ENCODE measurements at places on chromosomes 1 and 21.
A peak's percentile ranks its signal among the peaks of the same experiment; 100 is the strongest.

- no peak for DNase-seq
Observed at GRCh38 chr1:88799491-88799890, 91.9 kb downstream of the GTF2B start.

- no peak for DNase-seq
Observed at GRCh38 chr1:186865253-186865652, 36.5 kb downstream of the PLA2G4A start.

GRCh38 chr1:66226985-66227384 lies 307.0 kb upstream of the SGIP1 start:
- no peak for DNase-seq

DNA sequence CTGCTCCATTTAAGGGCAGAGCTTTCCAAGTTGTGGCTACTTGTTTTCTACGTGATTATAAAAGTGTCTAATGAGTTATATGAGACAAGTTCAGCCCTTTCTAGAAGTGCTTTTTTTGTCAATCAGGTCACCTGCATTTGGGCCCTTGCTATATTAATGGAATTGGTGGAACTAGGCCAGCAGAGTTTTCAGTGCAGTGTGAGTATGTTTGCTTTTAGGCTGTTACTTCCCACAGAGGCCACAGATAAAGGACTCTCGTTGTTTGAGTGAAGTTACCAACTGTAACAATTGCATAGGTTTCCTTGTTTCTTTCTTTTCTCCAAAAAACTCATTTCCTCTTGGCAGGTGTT lies 10.9 kb downstream of the SMAP2 start:
- DNase-seq = no peak

GRCh38 chr1:207288315-207288714 lies 33.2 kb upstream of the CD55 start:
- no peak for DNase-seq

- no peak for DNase-seq
Observed at GRCh38 chr1:107963008-107963407, 2.0 kb downstream of the VAV3 start.

GRCh38 chr21:29888437-29888836 lies 51.4 kb downstream of the GRIK1 start:
- DNase-seq = no peak

DNA sequence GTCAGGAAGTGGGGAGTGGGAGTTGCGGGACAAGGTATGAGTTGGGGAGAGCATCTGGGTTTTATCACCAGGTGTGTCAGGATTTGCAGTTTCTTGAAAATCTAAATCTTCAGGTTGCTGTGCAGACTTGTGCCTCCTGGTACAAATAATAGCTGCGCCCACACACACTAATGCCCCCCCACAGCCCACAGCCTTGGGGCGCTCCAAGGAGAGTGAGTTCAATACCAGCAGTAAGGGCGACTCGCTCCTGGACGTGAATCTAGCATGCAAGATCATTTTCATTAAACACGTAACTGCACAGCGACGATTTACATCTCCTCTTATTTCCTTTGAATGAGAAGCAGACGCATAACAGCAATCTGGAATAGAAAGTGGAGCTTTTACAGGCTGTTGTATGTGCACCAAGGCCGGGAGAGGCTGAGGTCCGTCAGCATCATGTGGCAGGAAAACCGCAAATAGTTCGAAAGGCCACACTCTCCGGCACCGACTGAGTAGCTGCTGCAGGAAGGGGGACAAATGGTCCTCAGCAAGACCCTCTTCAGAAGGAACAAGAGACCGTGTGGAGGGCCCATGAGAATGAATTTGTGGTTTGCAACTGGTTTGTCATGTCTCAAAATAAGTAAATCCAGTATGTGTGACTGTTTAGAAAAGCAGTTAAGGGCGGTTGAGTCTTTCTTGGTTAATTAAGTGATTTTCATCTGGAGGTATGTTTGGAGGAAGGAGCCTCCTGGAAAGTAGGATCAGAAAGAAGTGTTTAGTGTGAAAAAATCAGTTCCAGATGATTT lies 439.5 kb downstream of the SMYD3 start:
- no peak for DNase-seq

DNA sequence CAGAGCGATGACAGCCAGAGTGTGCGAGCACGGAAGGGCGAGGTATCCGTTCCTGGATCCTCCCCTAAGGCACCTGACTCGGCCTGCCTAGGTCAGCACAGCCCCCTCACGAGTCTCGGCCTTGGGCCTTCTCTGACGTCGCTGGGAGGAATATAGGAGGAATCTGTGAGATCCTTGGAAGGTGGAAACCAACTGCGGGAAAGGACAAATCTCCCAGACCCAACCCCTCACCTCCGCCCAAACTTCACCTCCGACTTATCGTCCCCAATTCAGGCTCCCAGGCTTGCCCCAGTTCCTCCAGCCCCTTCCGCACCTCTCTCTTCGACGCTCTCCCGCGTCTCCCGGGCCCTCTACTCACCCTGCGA lies 494 bp downstream of the APH1A start:
- peak; percentile 58 for DNase-seq

DNA sequence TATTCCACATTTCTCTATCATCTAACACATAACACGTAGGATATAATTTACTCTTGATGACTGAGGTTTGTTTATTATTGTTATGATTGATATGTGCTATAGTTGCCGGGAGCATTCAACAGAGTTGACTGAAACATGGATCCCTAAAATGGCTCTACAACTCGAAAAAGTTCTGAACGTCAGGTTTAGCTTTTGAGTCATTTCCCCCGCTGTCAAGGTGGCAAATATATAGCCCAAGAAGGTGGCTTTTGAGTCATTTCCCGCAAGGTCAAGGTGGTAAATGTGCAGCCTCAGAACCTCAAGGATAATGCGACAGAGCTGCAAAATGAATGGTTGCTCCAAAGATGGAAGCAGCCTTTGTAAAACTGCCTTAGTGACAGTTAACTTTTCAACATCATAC lies 104.0 kb downstream of the NIBAN1 start:
- no peak for DNase-seq

- no peak for DNase-seq
Observed at GRCh38 chr1:115073298-115074087, 15.8 kb downstream of the TSPAN2 start.

DNA sequence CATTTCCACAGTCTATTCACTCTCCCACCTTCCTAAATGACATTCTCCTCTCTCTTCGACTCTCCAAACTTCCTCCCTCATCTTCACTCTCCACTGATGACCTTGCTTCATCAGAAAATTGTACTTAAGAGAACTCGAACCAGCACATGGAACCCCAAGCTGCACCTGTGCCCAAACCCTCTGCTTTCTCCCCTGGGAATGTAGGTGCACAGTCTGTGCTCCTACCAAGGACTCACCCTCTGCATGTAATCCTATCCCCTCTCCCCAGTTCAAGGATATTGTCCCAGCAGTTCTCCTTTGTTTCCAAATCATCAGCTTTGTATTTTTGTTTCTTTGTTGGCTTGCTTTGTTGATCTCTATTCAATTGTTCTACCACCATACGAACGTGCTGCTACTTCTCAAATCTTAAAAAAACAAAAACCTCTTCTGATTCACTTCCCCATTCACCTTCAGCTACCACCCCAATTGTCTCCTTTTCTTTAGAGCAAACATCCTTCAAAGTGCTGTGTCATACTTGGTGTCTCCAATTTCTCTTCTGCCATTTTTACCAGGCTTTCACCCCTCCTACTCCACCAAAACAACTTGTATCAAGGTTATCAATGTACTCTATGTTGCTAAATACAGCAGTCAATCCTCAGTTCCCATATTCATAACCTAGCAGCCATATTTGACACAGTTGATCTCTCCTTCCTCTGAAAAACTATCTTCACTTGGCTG lies 26.8 kb downstream of the RAB3B start:
- no peak for DNase-seq

DNA sequence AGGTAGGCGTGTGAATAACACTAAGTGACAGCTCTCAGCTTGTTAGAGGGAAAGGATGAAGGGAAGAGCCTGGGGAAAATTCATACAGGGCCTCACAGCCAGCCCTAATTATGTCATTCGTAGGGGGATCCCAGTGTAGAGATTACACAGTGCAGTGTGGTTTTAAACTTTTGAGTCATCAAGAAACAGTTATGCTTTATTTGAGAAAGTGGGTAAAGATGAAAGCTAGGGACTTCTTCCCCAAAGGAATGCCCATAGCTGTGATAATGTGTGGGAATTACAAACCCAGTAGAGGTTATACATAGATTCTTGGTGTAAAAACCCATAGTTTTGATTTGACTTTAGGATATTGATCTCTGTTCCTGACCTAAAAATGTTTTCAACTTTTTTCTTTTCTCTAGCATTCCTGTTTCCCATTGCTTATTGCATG lies 1.9 kb downstream of the TTF2 start:
- DNase-seq = peak; percentile 8

DNA sequence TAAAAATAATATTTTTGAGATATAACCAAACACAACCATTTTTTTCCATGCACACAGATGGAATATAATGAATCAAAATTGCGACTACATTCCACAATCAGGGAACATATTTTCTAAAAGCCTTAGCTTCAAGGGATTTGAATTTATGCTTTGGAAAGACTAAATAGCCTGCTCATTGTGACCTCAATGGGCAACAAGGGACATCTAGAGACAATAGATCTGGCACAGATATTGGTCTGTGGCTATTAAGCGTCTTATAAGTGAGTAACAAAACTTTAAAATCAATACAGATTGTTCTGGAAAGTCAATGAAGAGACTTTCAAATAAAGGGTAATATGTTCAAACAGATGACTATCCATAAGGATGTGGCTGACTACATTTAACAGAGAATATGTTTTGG lies 660.6 kb upstream of the ADGRL4 start:
- DNase-seq = no peak

DNA sequence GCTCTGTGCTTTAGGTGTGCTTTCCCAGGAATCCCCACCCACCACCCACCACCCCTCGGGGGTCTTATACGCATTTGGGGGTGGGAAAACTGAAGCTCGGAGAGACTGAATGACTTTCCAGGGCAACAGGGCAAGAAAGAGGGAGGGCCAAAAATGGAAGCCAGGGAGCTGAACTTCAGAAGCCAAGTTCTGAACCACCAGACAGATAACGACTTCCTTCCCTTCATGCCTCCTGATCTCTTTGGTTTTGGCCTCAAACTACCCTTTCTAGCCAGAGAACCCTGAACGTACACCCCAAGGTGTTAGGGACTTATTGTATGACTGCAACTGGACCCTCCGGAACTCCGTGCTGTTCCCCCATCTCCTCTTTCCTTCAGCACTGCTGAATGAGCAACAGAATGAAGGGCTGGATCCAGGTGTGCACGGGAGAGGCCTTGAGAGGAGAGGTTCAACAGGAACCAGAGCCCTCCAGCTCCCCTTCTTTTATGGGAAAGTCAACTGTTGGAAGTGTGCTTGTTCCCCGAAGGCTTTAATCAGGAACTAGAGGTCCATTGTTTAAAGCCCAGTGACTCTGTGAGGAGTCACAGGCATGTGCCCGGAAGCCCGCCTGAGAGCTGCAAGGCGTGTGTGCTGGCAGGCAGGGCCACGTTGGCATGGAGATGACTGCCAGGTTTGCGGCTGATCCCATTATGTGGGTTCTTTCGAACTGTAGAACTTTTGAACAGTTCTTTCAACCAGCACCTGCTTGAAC lies 3.1 kb downstream of the BACE2 start:
- no peak for DNase-seq

GRCh38 chr1:177783051-177783450 lies 186.8 kb downstream of the SEC16B start:
- no peak for DNase-seq

DNA sequence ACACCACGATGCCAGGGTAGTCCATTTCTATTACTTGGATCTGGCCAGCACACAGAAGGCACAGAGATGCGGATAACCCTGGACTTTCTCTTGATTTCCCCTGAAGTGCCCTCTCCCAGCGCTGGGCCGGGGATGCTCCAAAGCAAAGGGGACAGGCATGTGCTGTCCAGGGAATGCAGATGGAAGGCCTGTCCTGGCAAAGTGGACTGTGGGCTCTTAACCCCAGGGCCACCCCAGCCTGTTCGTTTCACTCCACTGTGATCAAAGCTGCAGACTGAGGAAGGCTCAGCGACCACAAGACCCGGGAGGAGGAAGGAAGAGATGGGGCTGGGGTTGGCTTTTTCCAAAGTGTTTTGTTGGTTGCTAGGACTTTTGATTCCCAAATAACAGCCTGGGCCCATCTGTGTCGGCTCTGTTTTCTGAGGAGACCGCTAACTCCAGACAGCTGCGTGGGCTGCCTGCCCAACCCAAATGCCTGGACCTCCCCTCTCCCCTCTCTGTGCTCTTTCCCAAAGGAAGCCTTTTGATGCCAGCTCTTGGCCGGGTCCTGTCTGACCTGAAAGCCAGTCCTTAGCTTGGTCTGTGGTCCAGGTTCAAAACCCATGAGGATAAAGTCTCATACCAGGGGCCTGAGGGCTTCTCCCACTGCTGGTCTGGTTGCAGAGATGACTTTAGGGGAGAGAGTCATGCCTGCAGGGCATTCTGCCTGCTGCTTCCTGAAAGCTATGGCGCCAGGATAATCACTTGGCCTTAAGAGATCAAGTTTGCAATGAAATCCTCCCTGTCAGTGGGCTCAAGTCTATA lies 119.6 kb upstream of the CD34 start:
- DNase-seq = no peak

DNA sequence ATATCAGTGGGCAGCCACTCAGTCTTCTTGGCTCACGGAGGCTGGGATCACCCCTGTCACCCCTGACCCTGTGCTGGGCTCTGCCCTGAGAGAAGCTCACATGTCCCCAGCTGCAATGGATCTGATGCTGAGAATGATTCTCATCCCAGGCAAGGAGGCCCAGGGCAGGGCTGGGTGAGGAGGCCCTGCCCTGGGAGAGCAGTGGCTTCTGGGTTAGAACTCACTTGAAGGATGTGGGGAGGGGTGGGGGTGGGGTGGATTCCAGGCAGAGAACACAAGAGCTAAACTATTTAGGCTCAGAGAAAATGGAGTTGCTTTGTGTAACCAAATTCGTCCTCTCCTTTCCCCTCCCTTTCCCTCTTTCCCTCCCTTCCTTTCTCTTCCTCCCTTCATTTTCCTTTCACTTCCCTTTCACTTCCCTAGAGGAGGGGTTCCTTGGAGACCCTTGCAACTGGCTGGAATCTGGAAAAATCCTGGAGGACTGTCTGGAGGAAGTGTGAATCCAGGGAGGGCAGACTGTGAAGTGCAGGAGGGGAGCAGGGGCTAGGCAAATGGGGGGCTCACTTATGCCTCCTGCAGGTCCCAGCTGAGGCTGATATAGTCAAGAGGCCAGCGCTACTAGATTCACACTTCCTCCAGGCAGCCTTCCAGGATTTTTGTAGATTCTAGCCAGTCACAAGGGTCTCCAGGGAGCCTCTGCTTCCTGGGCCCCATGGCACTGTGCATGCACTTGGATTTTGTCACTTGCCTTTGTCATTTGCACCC lies 47.0 kb downstream of the IGSF21 start:
- DNase-seq = no peak

- DNase-seq = no peak
Observed at GRCh38 chr21:35139382-35139715, 90.2 kb upstream of the RUNX1 start.

- no peak for DNase-seq
Observed at GRCh38 chr1:19007491-19008441, 51.3 kb upstream of the IFFO2 start.
